ENCODE measurements at places on chromosomes 3 and 15.

DNA sequence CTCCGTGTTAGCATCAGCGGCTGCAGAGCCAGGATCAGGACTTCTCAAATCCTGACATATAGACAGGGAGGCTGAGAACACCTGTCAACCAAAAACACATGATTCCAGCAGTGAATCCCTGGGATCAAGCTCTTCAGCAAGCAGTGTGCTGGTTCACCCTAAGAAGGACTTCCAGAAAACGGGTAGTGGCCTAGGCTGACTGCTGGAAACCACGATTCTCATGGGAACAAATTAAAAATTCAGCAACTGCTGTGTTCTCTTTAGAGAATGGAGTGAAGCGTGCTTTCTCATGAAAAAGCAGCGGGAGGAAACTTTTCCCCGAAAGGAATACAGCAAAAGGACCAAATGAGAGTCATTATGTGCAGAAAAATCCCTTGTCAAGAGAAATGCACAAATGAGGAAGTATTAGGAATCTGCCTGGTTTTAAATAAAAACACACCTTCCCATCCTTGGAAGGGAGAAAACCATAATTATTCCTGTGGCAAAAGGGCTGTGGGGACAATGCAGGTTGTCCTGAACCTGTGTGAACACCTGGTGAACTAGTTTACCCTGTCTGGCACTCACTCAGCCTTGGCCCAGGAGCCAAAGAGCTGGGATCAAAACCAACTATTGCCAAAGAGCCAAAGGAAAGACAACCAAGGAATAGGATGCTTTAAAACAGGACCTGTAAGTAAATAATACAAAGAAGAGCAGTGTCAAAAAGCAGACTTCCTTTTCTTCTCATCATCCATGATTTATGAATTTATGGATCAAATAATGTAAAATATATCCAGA lies 13.4 kb downstream of the IL12A start:
- peak overlapping the region; percentile 89 for H3K27ac ChIP-seq
- H3K4me1 ChIP-seq = peaks cover 25% of the 10 kb centered on the region
- no peak for DNase-seq

GRCh38 chr15:33608714-33609113 lies 297.9 kb downstream of the RYR3 start:
- no peaks in the 10 kb centered on the region for H3K27me3 ChIP-seq
- H3K4me1 ChIP-seq = no peaks in the 10 kb centered on the region
- H3K27ac ChIP-seq = no peak overlapping the region
- H3K4me3 ChIP-seq = no peak overlapping the region
- no peaks in the 10 kb centered on the region for H3K36me3 ChIP-seq

GRCh38 chr3:133986311-133986710 lies 43.4 kb downstream of the SLCO2A1 start:
- no peak for DNase-seq
- H3K27ac ChIP-seq = no peak overlapping the region
- H3K4me3 ChIP-seq = no peak overlapping the region
- H3K27me3 ChIP-seq = no peaks in the 10 kb centered on the region

DNA sequence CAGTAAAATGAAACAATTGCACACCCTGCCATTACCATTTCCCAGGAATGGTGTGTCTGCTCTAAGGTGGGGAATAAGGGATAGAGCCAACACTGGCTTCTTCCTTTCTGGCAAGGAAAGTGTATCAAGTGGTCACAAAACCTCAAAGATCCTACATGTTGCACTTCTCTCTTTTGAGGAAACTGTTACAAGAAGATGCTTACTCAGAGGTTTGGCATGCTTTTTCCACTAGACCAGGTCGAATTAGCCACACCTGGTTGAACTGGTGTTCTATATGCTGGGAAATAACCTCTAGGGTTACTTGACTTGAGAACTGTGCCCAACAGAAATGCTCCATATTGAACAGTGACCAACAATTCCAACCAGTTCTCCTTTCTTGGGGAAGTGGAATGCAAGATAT lies 102.9 kb downstream of the LRRN1 start:
- no peak for DNase-seq
- no peaks in the 10 kb centered on the region for H3K4me1 ChIP-seq

DNA sequence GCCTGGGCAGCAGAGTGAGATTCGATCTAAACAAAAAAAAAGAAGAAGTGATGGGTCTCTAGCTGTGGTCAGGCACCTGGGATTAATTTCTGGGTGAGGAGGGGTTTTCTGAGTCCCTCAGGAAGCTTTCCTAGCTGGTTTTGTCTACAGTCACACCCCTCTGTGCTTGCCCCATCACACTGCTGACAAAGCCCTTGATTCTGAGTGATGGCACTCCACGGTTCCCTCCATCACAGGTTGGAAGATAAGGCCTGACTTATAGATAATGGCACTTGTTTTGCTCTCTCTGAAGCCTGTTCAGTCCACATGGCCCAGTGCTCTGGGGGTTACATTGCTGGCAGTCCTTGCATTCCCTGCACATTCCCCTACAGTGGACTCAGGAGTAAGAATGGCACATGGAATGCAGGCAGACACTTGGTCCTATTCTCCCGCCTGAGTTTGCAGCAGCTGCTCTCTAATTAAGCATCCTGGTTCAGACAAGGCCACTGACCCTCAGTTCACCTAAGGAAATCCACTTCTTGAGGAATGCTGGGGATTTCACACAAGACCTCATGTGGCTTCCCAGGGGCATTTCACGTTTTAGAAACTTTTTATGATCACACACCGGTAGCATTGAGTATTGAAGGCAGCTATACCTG lies 81.0 kb upstream of the NMNAT3 start:
- H3K36me3 ChIP-seq = no peaks in the 10 kb centered on the region
- no peaks in the 10 kb centered on the region for H3K27me3 ChIP-seq
- DNase-seq = peak; percentile 79
- peaks cover 3% of the 10 kb centered on the region for H3K4me1 ChIP-seq
- no peak overlapping the region for H3K4me3 ChIP-seq

DNA sequence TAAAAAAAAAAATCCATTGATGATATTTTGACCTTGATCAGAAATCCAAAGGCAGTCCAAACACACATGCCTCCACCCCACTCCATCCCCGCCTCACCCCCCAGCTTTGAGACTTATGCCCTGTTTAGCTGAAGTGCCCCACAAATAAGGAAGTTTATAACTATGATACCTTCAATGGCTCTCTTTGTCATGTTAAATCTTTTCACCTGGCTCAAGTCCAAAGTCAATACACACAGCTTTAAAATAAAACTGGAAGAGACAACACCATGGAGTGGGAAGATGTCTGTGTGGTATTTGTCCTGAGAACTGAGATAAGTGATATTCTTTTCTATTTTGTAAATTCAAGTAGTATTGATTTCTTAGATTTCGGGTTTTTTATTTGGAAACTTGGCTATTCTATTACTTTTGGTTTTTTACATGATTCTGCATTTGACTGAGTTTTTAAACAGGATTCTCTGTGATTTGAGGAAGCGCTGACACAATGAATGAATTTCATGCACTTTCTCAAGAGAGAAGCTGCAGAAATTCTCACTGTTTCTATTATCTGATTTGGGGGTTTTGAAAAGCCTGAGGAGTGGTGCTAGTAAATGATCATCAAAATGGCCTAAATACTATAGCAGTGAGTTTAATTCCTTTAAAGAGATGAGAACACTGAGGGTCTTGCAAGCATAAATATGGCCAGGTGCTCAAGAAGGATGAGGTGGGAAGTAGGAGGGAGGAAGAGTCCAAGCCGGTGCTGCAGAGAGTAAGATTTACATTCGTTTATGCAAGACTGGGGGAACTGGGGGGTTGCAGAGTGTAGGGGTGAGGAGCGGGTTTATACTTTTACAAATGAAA lies 5.2 kb downstream of the FOXB1 start:
- no peak overlapping the region for H3K27ac ChIP-seq
- peaks cover 69% of the 10 kb centered on the region for H3K4me1 ChIP-seq

- H3K4me3 ChIP-seq = no peak overlapping the region
- H3K27ac ChIP-seq = no peak overlapping the region
- H3K27me3 ChIP-seq = no peaks in the 10 kb centered on the region
- DNase-seq = no peak
These were observed 146.1 kb downstream of the NAALADL2 start for GRCh38 chr3:175005193-175005592.

DNA sequence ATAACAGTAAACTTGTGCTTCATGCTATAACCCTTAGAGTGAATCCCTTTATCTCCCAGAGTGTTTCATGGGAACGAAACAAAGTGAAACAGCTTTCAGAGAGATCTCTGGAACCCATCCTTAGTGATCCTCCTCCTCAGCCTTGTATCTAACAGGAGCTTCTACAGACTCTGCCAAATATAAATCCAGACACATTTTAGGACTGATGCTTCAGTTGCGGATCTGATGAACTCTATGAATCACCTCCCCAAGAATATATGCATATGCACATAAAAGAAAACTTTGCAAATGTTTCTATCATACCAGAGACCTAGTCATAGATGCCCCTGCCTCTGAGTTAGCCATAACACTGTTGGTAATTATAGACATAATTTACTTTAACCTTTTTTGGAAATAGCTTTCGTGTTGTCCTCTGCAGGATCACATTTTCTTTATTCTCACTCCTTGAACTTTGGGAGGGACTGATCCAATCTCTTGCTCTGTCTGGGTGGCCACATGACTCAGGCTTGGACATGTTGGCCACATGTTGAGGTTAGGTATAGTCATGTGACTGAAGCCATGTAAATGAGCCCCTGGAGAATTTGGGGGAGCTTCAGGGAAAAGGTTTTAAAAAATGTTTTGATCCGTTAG lies 306.4 kb upstream of the CNTN3 start:
- H3K36me3 ChIP-seq = no peaks in the 10 kb centered on the region
- no peak for DNase-seq
- no peak overlapping the region for H3K27ac ChIP-seq
- no peaks in the 10 kb centered on the region for H3K4me1 ChIP-seq

DNA sequence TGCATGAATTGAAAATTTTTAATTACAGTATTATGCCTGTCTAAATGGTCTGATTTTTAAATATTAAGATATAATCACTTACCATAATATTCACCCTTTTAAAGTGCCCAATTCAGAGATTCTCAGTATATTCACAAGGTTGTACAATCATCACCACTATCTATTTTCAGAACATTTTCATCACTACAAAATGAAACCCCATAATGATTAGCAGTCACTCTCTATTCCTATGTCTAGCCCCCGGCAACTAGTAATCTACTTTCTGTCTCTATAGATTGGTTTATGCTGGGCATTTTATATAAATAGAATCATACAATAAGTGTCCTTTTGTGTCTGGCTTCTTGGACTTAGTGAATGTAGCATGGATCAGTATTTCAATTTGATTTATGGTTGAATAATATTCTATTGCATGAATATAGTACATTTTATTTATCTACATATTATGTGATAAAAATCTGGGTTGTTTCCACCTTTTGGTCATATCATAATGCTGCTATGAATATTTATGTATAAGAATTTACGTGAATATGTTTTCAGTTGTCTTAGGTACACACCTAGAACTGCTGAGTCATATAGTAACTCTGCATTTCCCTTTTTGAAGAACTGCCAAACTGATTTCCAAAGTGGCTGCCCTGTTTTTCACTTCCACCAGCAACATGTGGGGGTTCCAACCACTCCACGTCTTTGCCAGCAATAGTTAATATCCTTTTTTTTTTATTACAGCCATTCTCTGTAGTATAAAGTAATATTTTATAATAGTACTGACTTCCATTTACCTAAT lies 485.7 kb upstream of the ZNF385D start:
- H3K27ac ChIP-seq = no peak overlapping the region
- no peaks in the 10 kb centered on the region for H3K4me1 ChIP-seq
- H3K4me3 ChIP-seq = no peak overlapping the region
- DNase-seq = no peak

DNA sequence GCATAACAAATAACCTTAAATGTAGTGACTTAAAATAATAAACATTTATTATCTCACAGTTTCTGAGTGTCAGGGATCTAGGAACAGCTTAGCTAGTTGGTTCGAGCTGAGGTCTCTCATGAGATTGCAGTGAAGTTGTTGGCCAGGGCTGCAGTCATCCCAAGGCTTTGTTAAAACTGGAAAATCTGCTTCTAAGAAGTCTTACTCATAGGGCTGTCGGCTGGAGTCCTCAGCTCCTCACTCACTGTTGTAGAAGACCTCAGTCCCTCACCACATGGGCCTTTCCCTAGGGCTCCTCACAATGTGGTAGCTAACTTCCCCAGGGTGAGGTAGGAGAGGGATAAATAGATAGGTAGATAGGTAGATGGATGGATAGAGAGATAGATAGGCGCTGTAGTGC lies 20.8 kb upstream of the SLC7A14 start:
- H3K27me3 ChIP-seq = no peaks in the 10 kb centered on the region
- no peaks in the 10 kb centered on the region for H3K36me3 ChIP-seq
- no peak overlapping the region for H3K4me3 ChIP-seq
- H3K4me1 ChIP-seq = no peaks in the 10 kb centered on the region
- H3K27ac ChIP-seq = no peak overlapping the region

DNA sequence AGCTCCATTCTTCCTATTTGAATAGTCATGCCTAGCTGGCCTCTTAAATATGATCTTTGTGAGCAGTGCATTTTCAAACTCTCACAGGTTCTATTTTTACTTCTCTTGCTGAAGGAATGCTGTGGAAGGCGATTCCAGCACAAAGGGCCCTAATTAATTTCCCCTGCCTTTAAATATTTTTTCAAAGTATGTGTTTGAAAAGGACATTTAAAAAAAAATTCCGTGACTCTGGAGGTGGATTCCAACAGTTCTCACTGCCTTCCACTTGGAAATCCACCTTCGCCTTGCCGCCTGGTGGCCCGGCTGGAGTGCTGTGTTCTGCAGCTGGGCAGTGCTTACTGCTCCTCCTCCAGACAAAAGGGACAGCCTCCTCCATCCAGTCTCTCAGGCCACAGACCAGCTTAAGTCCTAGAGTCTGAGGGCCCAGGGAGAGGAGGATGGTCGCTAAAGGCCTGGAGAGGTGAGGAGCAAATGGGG lies 61.5 kb upstream of the CORO2B start:
- H3K27ac ChIP-seq = no peak overlapping the region
- no peaks in the 10 kb centered on the region for H3K36me3 ChIP-seq
- no peak overlapping the region for H3K4me3 ChIP-seq
- peaks cover 18% of the 10 kb centered on the region for H3K4me1 ChIP-seq

GRCh38 chr15:51093839-51094605 lies 684 bp downstream of the TNFAIP8L3 start:
- peaks cover 100% of the 10 kb centered on the region for H3K27me3 ChIP-seq
- no peaks in the 10 kb centered on the region for H3K36me3 ChIP-seq

GRCh38 chr3:87047852-87048251 lies 56.9 kb upstream of the VGLL3 start:
- no peak for DNase-seq
- H3K4me1 ChIP-seq = no peaks in the 10 kb centered on the region
- no peak overlapping the region for H3K27ac ChIP-seq
- H3K36me3 ChIP-seq = no peaks in the 10 kb centered on the region
